Psoas muscle (tissue), 8 donors: ENCODE measurements at places on chromosomes 7 and 10. TPM values are rescaled to one million over a fixed set of nuclear protein-coding genes. Genes with fewer than 3 reads are reported as not detected.

- no peaks in the 10 kb centered on the region for H3K27me3 ChIP-seq
- H3K27ac ChIP-seq: peak overlapping the region; percentile 91
- peaks cover 24% of the 10 kb centered on the region for H3K4me1 ChIP-seq
- peak overlapping the region; percentile 73 for H3K4me3 ChIP-seq
- no peak for DNase-seq
- H3K36me3 ChIP-seq: no peaks in the 10 kb centered on the region
These were observed 2.0 kb upstream of the AKR1B15 start for GRCh38 chr7:134546955-134547354.

GRCh38 chr7:66698652-66699205 is 41.8 kb upstream of the RABGEF1 start:
- H3K4me1 ChIP-seq: no peaks in the 10 kb centered on the region
- DNase-seq: no peak
- H3K27ac ChIP-seq: no peak overlapping the region
- H3K36me3 ChIP-seq: no peaks in the 10 kb centered on the region
- H3K4me3 ChIP-seq: no peak overlapping the region
- no peaks in the 10 kb centered on the region for H3K27me3 ChIP-seq

DNA sequence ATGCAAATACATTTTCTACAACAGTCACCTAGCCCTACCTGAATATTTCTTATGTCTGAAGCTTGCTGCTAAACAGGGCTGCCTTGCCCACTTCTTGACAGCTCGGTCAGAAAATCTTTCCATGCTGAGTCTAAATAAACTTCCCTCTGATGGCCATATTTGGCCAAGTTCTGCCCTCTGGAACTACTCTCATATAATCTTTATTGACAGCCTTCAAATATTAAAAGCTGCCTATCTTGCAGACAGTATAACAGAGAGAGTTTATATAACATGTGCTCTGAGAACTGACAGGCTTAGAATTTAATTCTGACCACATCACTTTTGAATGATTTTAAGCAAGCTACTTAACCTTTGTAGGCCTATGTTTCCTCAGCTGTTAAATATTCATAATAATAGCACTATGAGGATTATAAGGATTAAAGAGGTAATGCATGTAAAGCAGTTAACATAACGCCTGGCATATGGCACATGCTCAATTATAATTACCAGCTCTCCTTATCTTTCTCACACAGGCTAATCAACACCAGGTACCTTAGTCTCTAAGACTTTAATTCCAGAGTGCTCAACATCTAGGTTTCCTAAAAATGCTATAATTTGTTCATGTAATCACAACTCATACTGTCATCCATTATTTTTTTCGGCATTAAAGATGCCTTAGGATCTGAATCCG is 334.1 kb downstream of the HPSE2 start:
- no peaks in the 10 kb centered on the region for H3K4me1 ChIP-seq
- H3K27me3 ChIP-seq: no peaks in the 10 kb centered on the region
- DNase-seq: no peak
- H3K27ac ChIP-seq: no peak overlapping the region
- no peaks in the 10 kb centered on the region for H3K36me3 ChIP-seq
- no peak overlapping the region for H3K4me3 ChIP-seq

DNA sequence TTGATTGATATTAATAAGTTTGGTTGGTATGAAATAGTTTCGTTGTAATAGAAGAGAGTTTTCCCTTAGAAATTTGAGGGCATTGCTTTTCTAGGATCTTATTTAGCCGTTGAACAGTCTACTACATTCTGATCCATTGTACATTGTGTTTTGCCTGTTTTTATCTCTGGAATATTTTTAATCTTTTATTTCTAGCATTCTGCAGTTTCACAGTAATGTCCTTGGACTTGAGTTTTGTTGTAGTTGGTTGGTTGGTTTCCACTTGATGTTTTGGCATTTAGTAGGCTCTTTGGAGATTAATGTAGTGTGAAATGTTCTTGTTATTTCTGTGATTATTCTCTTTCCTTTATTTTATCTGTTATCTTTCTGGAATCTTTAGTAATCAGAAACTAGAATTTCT is 112.4 kb downstream of the CCSER2 start:
- peaks cover 27% of the 10 kb centered on the region for H3K36me3 ChIP-seq
- no peak overlapping the region for H3K27ac ChIP-seq
- DNase-seq: no peak
- no peak overlapping the region for H3K4me3 ChIP-seq
- no peaks in the 10 kb centered on the region for H3K27me3 ChIP-seq

GRCh38 chr7:11506417-11506816 is 325.6 kb downstream of the THSD7A start:
- no peak overlapping the region for H3K4me3 ChIP-seq
- H3K27ac ChIP-seq: no peak overlapping the region
- no peaks in the 10 kb centered on the region for H3K27me3 ChIP-seq

GRCh38 chr10:72426986-72427385 is 72.3 kb upstream of the DNAJB12 start:
- no peak overlapping the region for H3K4me3 ChIP-seq
- DNase-seq: no peak
- H3K4me1 ChIP-seq: no peaks in the 10 kb centered on the region

DNA sequence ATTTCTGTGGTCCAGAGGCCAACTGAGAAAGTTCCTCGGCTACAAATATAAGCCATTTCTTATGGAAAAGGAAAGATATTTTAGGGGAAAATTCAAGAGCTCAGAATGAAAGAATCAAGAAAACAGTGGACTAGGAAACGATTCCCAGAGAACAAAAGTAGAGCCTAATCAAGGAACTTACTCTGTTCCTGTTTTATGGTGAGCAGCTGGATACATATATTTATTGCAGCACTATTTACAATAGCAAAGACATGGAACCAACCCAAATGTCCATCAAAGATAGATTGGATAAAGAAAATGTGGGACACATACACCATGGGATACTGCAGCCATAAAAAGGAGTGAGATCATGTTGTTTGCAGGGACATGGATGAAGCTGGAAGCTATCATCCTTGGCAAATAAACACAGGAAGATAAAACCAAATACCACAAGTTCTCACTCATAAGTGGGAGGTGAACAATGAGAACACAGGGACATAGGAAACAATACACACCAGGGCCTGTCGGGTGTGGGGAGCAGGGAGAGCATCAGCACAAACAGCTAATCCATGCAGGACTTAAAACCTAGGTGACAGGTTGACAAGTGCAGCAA is 298.7 kb downstream of the THSD7A start:
- DNase-seq: no peak
- H3K4me1 ChIP-seq: no peaks in the 10 kb centered on the region
- H3K36me3 ChIP-seq: no peaks in the 10 kb centered on the region
- H3K27me3 ChIP-seq: no peaks in the 10 kb centered on the region
- H3K4me3 ChIP-seq: no peak overlapping the region
- H3K27ac ChIP-seq: no peak overlapping the region

DNA sequence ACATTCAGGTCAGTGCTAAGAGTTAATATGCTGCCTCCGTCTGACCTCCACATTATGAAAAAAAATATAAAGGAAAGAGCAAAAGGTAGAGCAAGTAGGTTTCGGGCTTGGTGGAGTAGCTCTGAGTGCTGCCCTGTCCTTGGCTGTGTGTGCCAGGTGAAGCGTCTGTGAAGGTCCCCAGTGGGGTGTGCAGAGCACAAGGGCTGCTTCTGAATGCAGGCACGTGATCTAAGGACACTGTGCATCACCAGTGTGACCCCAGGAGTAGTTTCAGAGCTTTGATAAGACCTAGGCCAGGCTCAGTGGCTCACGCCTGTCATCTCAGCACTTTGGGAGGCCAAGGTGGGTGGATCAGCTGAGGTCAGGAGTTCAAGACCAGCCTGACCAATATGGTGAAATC is 36.0 kb downstream of the KLF6 start:
- H3K4me3 ChIP-seq: no peak overlapping the region
- no peak for DNase-seq
- peaks cover 43% of the 10 kb centered on the region for H3K4me1 ChIP-seq
- no peaks in the 10 kb centered on the region for H3K27me3 ChIP-seq
- peak overlapping the region; percentile 84 for H3K27ac ChIP-seq

- H3K4me1 ChIP-seq: no peaks in the 10 kb centered on the region
- peaks cover 3% of the 10 kb centered on the region for H3K27me3 ChIP-seq
- H3K4me3 ChIP-seq: no peak overlapping the region
- no peaks in the 10 kb centered on the region for H3K36me3 ChIP-seq
- DNase-seq: no peak
- no peak overlapping the region for H3K27ac ChIP-seq
These were observed 867.3 kb downstream of the TYW1 start for GRCh38 chr7:67863911-67864310.

GRCh38 chr7:90412458-90413184 is 9.4 kb downstream of the CLDN12 start:
- H3K36me3 ChIP-seq: peaks cover 60% of the 10 kb centered on the region
- peaks cover 26% of the 10 kb centered on the region for H3K4me1 ChIP-seq
- no peaks in the 10 kb centered on the region for H3K27me3 ChIP-seq
- H3K4me3 ChIP-seq: no peak overlapping the region

GRCh38 chr7:134671609-134672008 is 25.0 kb downstream of the BPGM start:
- H3K4me1 ChIP-seq: peaks cover 23% of the 10 kb centered on the region
- H3K36me3 ChIP-seq: no peaks in the 10 kb centered on the region
- H3K27me3 ChIP-seq: no peaks in the 10 kb centered on the region
- no peak overlapping the region for H3K27ac ChIP-seq
- no peak overlapping the region for H3K4me3 ChIP-seq

DNA sequence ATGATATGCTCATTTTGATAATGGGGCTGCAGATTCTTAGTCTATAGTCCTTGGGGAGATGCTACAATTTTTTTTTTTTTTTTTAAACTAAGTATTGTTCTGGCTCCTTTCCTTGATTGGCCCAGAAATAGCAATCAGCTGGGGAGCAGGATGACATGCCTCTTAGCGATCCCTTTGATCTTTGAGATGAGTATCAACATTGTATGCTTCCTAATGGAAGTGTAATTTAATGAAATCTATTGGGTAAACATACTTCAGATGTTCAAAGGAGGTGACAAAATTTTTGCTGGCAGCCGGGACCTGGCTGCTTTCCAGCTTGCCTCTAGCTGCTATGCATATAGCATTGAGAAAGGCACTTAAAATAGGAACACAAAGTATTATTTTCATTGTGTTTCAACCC is 43.5 kb downstream of the VTI1A start:
- peaks cover 10% of the 10 kb centered on the region for H3K4me1 ChIP-seq
- H3K36me3 ChIP-seq: no peaks in the 10 kb centered on the region
- no peak overlapping the region for H3K4me3 ChIP-seq
- no peak overlapping the region for H3K27ac ChIP-seq
- DNase-seq: no peak

GRCh38 chr7:92560602-92561001 is 29.6 kb downstream of the FAM133B start:
- H3K27me3 ChIP-seq: no peaks in the 10 kb centered on the region
- H3K4me3 ChIP-seq: no peak overlapping the region
- H3K27ac ChIP-seq: no peak overlapping the region
- H3K36me3 ChIP-seq: peaks cover 76% of the 10 kb centered on the region

GRCh38 chr10:43064331-43065075 is 12.4 kb upstream of the RET start:
- no peaks in the 10 kb centered on the region for H3K36me3 ChIP-seq
- no peak overlapping the region for H3K4me3 ChIP-seq
- no peak for DNase-seq
- no peaks in the 10 kb centered on the region for H3K4me1 ChIP-seq
- H3K27me3 ChIP-seq: no peaks in the 10 kb centered on the region

DNA sequence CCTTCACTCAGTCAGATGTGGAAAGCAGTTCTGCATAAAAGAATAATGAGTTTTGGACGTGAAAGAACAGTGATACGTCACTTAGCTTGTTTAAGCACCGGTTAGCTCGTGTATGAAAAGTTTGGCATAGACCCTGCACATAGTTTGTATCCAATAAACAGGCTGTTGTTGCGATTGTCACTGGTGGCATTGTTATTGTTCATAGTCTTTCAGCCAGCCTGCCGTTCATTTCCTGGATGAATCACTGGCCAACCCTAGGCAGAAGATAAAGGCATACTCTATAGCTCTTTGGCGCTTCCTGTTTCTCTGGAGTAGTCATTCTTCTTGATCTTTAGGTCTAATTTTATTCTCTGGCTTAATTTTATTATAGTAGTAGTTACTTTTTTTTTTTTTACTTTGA is 57.8 kb upstream of the ANKRD30A start:
- no peak for DNase-seq
- H3K36me3 ChIP-seq: no peaks in the 10 kb centered on the region
- no peaks in the 10 kb centered on the region for H3K27me3 ChIP-seq
- H3K4me1 ChIP-seq: no peaks in the 10 kb centered on the region
- H3K27ac ChIP-seq: no peak overlapping the region

GRCh38 chr7:108201766-108202165 is 71.6 kb upstream of the LAMB4 start:
- H3K27me3 ChIP-seq: no peaks in the 10 kb centered on the region
- H3K4me3 ChIP-seq: no peak overlapping the region
- no peaks in the 10 kb centered on the region for H3K36me3 ChIP-seq
- H3K4me1 ChIP-seq: no peaks in the 10 kb centered on the region
- no peak overlapping the region for H3K27ac ChIP-seq
- DNase-seq: no peak

GRCh38 chr7:101216001-101216859 is 1.2 kb downstream of the PLOD3 start:
- H3K27ac ChIP-seq: peak overlapping the region; percentile 88
- no peaks in the 10 kb centered on the region for H3K27me3 ChIP-seq
- H3K36me3 ChIP-seq: peaks cover 48% of the 10 kb centered on the region

GRCh38 chr7:2306688-2307087 is 7.6 kb downstream of the SNX8 start:
- H3K27ac ChIP-seq: no peak overlapping the region
- DNase-seq: no peak
- peaks cover 4% of the 10 kb centered on the region for H3K36me3 ChIP-seq

GRCh38 chr10:1402016-1402770 is 335.1 kb downstream of the ADARB2 start:
- no peaks in the 10 kb centered on the region for H3K36me3 ChIP-seq
- no peak overlapping the region for H3K4me3 ChIP-seq
- no peak overlapping the region for H3K27ac ChIP-seq

- no peak for DNase-seq
- no peaks in the 10 kb centered on the region for H3K36me3 ChIP-seq
- no peaks in the 10 kb centered on the region for H3K27me3 ChIP-seq
- H3K4me3 ChIP-seq: no peak overlapping the region
- H3K27ac ChIP-seq: no peak overlapping the region
These were observed 46.8 kb downstream of the TYW1B start for GRCh38 chr7:72781161-72781560.

- H3K27me3 ChIP-seq: no peaks in the 10 kb centered on the region
- H3K4me3 ChIP-seq: no peak overlapping the region
- no peak for DNase-seq
- H3K27ac ChIP-seq: no peak overlapping the region
These were observed 107.4 kb downstream of the UNCX start for GRCh38 chr7:1340031-1340430.

Gene TRUB1
- 8.9 TPM for polyA plus RNA-seq

Gene PSTK
- polyA plus RNA-seq: 8.3 TPM

Gene SORCS3
- not detected for polyA plus RNA-seq

Gene FZD1
- polyA plus RNA-seq: 0.90 TPM

Gene FXYD4
- 0.74 TPM for polyA plus RNA-seq

Gene WNT8B
- not detected for polyA plus RNA-seq

Gene CCDC146
- 1.9 TPM for polyA plus RNA-seq

Gene NUTM2E
- 0.01 TPM for polyA plus RNA-seq

Gene ASZ1
- not detected for polyA plus RNA-seq

Gene GFRA1
- 5.0 TPM for polyA plus RNA-seq

Gene OPN4
- polyA plus RNA-seq: 0.23 TPM

Gene HSPA12A
- polyA plus RNA-seq: 2.6 TPM

Gene ADCYAP1R1
- 1.2 TPM for polyA plus RNA-seq
